ENCODE measurements at places on chromosomes 5 and 9.

DNA sequence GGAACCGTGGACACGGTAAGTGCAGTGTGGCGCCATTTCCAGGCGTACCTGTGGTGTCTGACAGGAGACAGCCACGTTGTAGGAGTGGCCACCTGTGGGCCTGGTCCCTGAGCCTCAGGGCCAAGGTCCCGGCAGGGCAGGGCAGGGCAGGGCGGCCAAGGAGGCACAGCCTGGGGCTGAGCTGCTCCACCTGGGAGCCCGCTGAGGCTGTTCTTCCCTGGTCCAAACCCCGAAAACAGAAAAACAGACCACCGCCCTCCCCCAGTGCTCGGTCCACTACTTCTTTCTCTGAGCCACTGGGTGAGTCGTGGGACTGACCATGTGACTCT, 8.6 kb downstream of the PMPCA start:
- DNase-seq, result no peak

DNA sequence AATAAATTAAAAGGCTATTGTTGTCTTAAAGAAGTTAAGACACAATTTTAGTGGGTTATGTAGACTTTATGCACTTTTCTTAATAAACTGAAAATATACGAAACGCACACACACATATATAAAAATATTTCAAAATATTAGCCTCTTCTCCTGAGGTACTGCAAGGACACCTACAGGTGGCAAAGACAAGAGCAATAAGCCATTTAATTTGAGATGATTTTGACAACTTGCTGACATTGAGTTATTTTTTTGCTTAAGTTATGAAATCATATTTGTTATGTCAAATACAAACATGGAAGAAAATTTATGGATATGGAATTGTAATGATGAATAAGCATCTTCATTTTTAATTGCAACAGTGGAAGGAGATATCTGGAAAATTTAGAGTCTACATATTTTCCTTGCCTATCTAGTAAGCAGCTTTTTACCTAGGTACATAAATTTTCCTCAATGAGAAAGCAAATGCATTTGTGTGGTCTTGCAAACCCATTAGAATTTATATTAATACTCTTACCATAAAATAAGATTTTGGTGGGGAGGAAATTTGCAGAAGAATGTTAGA, 301.6 kb downstream of the ISL1 start:
- no peak for DNase-seq

- no peak for DNase-seq
Observed at GRCh38 chr5:128574041-128574440, 36.0 kb upstream of the FBN2 start.

DNA sequence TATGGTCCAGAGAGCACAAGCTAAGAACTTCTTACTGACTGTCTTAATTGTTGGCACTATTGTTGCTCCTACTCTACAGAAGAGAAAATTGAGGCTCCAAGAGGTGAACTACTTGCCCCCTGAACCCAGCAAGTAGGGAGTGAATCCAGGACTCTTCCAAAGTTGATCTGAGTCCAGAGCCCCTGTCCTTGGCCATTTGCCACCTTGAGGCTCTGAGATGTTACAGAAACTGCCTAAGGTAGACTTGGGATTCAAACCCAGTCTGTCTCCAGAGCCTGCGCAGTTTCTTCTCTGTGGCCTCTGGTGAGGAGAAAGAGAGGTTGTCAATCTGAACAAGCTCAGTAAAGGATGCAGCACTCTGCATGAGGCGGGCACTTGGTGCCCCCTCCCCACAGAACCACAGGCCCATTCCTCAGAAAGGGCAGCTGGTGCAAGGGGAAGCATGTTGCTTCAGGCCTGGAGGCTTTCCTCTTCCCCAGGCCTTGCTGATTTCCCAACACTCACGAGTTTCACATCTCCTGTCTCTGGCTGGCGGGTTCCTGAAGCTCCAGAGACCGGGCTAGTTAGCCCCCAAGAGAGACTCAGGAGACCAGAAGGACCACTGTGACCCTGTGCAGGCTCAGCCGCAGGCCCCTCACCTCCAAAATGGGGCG, 2.9 kb upstream of the LCP2 start:
- DNase-seq, result no peak

DNA sequence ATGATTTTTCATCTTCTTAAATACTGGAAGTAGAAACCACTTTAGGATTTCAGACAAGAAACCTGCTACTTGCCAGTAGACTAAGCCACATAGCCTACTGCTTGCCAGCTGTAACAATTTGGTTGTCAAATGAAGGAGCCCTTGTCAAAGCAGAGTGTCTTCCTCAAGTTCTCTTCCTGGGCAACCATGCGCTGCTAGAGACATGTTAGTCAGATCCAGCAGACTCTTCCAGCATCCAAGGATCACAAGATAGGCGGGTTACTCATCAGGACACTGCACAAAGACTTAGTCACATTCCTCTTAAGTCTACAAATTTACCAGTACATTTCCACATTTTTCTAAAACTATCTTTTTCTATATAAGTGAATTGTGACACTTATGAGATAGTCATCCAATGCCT, 24.4 kb downstream of the SKIC3 start:
- no peak for DNase-seq

GRCh38 chr5:9265441-9266287, 280.2 kb downstream of the SEMA5A start:
- DNase-seq, result no peak

- no peak for DNase-seq
Observed at GRCh38 chr9:137723783-137724445, 105.1 kb downstream of the EHMT1 start.

GRCh38 chr5:4945296-4945695, 194.8 kb upstream of the ADAMTS16 start:
- no peak for DNase-seq

DNA sequence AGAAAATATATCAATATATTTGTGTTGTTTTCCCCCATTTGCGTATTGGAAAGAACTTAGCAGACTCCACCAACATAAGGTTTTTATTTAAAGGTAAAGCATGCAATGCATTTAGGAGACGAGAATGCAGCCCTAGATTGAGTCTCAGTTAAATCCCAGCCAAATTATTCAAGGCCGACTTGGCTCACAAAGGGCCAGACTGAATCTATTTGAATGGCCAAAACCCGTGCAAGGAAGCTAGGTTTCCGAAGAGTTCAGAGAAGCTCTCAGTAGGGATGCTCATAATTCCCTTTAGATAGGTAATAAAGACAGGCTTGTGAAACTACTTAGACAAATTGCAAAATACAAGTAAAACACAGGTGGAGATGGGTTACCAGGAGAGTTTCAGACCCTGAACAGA, 520.3 kb downstream of the CDH9 start:
- no peak for DNase-seq

- no peak for DNase-seq
Observed at GRCh38 chr5:37478121-37478894, 99.2 kb downstream of the WDR70 start.

GRCh38 chr9:99365233-99365980, 143.3 kb downstream of the SEC61B start:
- no peak for DNase-seq

DNA sequence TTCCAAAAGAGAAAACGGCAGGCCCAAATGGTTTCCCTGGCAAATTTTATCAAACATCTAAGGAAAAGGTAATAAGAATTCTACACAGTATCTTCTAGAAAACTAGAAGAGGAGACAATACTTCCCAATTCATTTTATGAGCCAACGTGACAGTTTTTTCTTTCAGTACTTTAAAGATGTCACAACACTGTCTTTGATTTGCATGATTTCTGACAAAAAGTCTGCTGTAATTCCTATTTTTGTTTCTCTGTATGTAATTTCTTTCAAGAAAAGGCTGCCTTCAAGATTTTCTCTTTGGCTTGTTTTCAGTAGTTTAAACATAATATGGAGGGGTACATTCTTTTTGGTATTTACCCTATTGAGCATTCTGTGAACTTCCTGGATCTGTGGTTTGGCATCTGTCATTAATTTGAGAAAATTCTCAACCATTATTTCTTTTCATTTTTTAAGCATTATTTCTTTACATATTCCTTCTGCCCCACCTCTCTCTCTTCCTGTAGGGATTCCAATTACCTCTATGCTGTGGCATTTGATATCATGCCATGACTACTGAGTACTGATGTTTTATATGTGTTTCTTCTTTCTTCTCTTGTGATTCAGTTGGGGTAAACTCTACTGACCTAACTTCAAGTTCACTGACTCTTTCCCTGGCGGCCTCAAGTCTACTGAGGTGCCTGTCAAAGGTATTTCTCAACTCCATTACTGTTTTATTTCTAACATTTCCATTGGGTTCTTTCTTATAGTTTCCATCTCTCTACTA, 32.2 kb downstream of the ANKS6 start:
- DNase-seq, result no peak

GRCh38 chr5:163498886-163499285, 6.5 kb upstream of the MAT2B start:
- DNase-seq, result no peak

GRCh38 chr5:135964670-135965320, 10.0 kb upstream of the LECT2 start:
- DNase-seq, result no peak

DNA sequence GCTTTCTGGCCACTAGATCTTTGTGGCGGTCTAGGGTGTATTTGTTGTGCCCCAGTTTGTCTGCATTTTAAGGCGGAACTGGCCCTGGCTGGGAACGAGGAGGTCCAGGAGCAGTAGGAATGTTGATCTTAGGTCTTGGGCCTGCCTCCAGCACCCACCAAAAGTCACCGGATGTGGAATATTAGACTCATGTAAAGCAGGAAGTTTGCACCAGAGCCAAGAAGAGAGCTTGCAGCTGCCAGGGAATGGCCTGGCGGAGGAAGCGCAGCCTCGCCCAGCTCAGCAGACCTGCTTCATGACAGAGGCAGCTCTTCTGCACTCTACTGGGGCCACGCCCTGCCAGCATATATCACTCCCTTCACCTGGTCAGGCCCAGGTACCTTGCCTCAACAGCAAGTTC, 3.3 kb downstream of the GPX3 start:
- no peak for DNase-seq

- no peak for DNase-seq
Observed at GRCh38 chr5:157761690-157762621, 18.4 kb downstream of the LSM11 start.

- no peak for DNase-seq
Observed at GRCh38 chr5:447501-447900, 4.5 kb downstream of the EXOC3 start.

DNA sequence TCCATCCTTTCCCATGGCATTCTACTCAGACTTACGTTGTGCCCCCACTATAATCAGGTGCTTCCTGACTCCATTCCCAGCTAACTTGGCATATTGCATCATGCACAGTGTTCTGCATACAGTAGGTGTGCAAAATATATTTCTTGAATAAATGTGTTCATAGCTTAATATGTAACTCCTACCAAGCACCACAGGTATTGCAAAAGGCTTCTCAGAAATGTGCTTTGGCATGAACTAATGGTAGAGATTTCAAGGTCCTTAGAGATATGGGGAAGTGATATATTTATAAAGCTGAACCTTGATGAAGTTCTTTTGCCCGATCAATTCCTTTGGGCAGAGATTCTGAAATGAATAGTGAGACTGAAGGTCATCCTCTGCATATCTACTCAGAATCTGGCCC, 220.4 kb downstream of the KCTD16 start:
- no peak for DNase-seq

DNA sequence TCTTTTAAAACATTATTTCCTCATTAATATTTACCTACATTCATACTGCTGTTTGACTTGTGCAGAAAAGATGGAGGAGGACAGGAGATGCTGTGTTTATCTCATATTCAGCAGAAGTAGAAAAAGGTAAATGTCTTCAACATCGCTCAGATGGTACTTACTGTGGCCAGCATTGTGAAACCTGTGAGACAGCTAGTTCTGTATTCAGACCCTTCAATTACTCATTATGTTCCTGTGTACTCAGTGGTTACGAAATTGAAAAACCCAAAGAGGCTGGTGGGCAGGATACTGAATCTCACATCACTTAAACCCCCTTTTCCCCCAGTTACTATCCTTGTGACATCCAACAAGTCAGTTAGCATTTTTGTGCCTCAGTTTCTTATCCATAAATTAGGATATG, 216.0 kb downstream of the KDM4C start:
- no peak for DNase-seq

- no peak for DNase-seq
Observed at GRCh38 chr5:97224112-97224750, 41.2 kb upstream of the RIOK2 start.

DNA sequence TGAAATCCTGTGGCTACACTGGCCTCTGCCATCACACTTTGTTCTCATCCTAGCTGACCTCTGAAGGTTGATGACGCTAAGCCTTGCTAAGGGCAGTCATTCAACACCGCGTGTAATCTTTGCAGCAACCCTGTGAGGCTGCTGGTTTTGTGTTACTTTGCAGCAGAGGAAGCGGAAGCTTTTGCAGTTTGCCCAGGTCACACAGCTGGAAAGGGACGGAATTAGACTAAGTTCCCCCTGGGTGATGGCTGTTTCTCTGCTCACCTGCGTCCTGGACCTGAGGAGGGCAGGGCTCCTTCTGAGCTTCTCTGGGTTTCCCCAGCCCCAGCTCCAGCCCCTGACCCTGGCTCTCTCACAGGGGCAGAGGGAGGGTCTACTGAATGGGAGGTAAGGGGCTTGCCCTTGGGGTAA, 7.3 kb upstream of the SLC25A51 start:
- DNase-seq, result no peak

GRCh38 chr5:122770477-122770876, 4.4 kb upstream of the SNX2 start:
- no peak for DNase-seq

DNA sequence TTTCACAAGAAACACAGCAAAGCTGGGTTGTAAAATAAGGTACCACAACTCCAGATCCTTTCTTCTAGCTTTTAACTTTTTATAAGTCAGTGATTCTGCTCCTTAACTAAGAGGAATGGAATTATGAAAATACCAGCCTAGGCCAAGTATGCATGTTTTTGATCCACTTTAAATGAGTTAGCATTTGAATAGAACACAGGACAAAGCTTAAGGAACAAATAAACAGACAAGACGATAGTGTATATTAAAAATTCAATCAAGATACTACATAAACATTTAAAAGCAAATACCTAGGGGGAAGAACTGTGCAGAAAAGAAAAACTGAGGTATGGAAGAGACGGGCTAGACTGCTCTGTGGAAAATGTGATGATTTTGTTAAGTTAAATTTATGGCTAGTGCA, 200.7 kb downstream of the LURAP1L start:
- DNase-seq, result no peak

GRCh38 chr9:84239343-84239742, 101.2 kb downstream of the SLC28A3 start:
- no peak for DNase-seq

DNA sequence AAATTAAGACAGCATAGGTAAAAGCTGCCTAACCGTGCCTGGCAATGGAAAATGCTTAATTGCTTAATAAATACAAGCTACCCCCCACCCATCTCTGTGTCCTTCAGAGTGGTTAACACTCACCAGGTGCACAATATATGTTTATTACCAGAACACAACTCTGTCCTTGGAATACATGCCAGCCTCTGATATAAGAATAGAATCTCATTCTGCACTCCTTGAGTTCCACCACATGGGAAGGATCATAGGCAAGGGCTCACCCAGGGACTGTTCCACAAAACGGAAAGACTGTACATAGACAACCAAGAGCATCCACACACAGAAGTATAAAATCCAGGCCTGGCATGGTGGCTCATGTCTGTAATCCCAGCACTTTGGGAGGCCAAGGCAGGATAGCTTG, 91.4 kb downstream of the STRBP start:
- no peak for DNase-seq

- DNase-seq, result no peak
Observed at GRCh38 chr5:10475931-10476676, 34.4 kb downstream of the ROPN1L start.

Measured in right forelimb (tissue), 1 donor.